GM12891 (cell line): ENCODE measurements at places on chromosomes 2 and 18.
A peak's percentile ranks its signal among the peaks of the same experiment; 100 is the strongest.

- DNase-seq: no peak
These were observed 162.6 kb downstream of the FMNL2 start for GRCh38 chr2:152497481-152498052.

DNA sequence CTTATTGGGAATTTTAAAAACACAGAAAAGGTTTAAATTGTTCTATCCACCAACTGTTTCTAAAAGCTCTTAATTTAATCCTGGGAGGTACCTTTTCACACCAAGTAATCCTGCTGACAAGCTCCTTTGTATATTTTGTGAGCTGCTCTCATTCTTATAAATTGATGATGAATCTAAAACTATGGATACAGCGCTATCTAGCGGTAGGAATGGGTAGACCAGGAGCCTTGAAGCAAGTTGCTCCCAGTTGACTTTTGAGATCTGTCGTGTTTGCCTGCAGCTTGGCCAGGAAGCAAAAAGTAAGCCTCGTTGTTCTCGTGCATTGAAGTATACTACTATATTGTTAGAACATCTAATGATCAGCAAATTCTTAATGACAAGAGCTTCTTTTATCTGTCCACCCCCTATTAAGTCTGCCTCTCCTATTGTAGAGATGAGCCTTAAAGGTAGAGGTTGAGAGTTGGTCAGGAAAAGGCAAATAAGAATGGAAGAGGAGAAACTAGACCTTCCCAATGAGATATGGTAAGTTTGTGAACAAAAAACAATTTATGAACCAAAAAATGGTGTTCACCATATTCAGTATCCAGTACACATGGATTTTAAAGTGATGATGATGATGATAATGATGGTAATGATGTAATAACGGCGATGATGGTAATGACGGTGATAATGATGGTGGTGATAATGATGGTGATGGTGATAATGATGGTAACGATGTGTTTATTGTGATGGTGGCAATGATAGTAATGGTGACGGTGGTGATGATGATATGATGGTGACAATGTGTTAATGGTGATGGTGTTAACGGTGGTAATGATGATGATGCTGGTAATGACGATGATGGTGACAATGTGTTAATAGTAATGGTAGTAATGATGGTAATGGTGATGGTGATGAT lies 212.1 kb upstream of the NCKAP5 start:
- peak; percentile 21 for DNase-seq

DNA sequence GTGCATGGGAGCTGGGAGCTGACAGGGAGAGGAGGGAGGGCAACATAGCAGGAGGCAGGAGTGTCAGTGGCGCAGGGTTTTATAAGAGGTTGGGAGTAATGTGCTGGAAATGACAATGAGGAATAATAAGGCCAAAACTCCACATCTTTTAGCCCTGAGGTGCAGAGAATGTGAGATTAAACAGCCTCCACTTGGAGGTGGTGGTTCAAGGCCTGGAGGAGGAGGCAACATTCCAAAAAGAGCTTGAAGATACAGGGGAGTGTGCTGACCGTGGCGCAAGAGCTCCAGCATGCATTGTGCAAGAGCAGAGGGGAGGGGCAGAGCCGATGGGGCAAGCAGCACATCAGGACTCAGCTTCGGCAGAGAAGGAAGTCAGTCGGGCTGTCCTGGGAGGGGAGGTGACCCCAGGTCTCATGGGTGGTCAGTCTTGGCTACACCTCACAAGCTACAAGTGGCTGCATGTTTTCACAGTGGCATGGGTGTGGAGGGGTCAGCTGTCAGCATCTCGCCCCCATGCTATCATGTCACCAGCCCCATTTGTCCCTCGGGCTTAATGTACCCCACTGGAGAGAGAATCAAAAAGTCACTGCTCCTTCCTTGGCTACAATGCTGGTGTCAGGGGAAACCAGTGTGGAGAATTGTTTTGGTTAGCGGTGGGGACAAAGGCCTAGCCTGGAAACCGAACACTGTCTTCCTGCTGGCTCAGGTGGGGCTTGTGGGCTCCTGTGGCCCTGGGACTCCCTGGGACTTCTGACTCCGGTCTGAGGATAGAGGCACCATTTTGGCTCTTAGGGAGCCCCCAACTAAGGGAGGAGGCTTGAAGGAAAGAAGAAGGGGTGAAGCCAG lies 208.0 kb downstream of the ZFP36L2 start:
- no peak for DNase-seq

- no peak for DNase-seq
These were observed 74.6 kb downstream of the AGAP1 start for GRCh38 chr2:235568431-235568830.

- DNase-seq: no peak
These were observed 67.7 kb downstream of the CLIP4 start for GRCh38 chr2:29182920-29183319.

- no peak for DNase-seq
These were observed 187.6 kb downstream of the PTPRM start for GRCh38 chr18:7754725-7755181.

DNA sequence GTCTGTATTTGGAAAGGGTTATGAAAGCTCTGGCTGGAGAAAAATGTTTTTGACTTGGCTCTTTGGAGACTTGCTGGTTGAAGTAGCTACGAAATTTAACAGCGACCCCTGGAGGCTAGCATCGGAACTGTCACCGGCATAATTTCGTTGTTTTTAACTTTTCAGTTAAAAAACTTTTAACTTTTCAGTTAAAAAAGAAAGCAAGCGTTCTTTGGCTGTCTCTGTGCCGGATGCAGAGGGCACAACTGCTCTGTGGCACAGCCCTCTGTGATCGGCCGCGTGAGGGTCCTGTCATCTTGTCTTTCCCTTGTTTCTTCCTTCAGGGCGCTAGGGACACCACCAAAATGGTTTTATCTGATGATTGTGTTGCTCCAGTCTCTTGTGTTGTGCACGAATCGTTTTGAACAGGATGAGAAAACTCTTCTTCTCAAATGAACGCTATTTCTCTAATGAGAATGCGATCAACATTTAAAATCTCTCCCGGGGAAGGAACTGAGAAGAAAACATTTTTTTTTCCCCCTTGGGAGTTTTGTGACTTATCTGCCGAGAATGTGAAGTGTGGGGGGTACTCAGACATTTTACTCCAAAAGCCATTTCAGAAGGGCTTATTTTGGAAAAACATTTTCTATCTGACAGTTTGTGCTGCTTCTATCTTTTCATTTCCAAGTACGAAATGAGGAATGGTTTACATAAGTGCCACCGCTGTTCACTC lies 57.1 kb downstream of the ADCYAP1 start:
- DNase-seq: peak; percentile 22

- no peak for DNase-seq
These were observed 16.3 kb downstream of the GPR55 start for GRCh38 chr2:230908595-230909191.

GRCh38 chr2:156017341-156017885 lies 315.1 kb downstream of the NR4A2 start:
- DNase-seq: no peak

GRCh38 chr18:901761-902160 lies 2.9 kb upstream of the ADCYAP1 start:
- no peak for DNase-seq

DNA sequence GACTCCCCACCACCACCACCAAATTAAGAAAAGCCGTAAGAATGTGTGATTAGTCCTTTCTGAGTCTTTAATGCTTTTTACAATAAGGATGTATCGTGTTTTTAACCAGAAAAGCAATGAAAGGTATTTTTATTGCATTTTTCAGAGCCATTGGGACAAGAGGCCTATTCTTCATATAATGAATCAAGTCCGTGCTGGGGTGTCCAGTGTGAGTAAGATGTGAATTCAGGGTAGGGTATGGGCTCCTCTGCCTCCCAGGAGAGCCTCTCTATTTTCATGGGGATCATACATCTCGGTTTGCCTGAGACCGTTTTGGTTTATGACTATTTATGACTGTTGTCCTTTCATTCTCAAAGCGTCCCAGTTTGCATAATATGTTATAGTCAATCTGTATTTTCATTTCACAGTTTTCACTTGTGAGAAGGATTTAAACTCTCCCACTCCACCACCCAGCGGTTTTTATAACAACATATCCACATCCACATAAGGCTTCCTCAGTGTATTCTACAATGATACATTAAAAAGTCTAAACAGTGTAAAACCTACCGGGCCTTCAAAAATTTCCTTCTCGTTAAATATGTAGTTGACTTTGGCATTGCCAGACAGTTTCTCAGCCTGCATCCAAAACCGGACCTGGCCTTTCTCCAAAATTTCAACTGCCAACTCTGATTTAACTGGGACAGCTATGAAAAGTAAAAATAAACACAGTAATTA lies 80.8 kb upstream of the LPIN2 start:
- no peak for DNase-seq

DNA sequence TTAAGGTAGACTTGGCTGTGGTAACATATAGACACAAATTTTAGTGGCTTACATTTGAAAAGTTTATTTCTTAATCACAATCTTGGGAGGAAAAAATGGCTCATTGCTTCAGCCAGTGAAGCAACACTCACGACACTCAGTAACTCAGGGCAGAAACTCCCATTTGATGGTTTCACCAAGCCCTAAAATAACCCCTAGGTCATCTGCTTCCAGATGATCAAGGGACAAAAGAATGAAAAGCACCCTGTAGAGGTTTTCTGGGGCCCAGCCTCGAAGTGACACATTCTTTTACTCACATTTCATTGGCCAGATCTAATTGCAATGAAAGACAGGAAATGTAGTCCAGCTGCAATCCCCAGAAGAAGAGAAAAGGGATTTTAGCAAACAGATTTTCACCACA lies 275.9 kb downstream of the TMX3 start:
- no peak for DNase-seq

GRCh38 chr2:37365669-37366068 lies 21.2 kb downstream of the QPCT start:
- DNase-seq: no peak

DNA sequence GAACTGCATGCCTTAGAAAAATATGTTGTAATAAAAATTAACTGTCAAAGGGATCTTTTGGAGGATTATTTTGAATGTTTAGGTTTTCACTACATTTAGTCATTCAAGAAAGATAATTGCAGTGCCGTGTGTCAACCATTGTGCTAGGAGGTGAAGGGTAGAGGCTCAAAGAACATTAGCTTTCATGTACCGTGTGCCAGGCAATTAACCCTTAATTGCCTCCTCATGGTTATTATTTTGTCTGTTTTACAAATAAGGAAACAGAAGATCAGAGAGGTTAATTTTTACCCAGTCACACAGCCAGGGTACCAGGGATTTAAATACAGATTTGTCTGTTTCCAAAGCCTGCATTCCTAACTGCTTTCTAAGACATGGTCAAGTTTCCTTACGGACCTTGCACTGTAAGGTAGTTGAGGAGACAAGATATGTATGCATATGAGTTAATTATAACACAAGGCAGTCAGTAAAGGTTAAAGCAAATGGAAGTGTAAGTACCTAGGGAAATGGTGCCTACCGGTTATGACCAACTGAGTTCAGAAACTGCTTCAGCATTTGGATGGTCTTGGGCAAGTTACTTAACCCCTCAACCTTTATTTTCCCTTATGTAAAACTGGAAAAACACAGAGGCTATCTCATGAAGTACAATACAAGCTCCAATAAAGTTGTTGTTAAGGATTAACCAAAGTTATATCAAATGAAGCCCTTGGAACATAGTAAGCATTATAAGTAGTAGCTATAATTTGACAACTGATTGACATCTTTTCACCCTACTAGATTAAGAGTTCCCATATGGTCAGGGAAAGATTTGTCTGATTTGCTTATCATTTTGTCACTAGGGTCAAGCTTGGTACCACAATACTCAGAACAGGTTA lies 434.9 kb downstream of the MBD2 start:
- no peak for DNase-seq

DNA sequence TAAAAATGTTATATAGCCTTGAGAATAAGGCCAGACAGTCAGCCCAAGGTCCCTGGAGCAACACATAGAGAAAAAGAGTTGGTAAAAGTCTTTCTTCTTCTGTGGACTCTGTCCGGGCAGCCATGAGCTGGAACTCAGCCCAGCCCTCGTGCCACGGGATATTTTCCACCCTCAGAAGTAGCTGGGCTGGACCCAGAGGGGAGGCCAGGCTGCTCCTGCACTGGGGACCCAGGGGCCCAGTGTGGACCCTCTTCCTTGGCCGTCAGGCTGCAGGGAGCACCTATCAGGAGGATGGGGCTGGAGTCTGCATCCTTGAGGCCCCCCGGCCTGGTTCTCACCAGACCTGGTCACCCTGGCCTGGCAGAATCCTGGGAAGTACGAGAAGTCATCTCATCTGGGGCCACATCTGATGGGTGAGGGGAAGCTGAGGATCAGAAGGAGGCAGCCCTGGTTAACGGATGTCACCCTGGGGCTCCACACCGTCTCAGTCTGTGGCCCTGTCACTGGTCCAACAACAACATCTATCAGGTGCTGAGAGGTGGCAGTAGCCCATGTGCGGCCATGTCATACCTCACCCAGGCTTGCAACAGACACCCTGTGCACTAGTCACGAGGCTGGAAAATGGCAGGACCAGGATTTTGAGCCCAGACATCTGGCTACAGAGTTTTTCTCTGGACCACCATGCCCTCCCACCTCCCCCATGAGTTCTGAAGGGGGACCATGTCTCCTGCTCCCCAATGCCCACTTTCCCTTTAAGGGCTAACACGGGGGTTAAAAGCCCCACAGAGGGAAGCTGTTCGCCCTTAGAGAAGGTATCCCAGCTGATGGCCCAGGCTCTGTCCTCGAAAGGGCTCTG lies 33.0 kb downstream of the SDC1 start:
- DNase-seq: no peak

- DNase-seq: peak; percentile 37
These were observed 38.0 kb downstream of the CABYR start for GRCh38 chr18:24176727-24177416.

- no peak for DNase-seq
These were observed 14.8 kb upstream of the UXS1 start for GRCh38 chr2:106208874-106209273.

DNA sequence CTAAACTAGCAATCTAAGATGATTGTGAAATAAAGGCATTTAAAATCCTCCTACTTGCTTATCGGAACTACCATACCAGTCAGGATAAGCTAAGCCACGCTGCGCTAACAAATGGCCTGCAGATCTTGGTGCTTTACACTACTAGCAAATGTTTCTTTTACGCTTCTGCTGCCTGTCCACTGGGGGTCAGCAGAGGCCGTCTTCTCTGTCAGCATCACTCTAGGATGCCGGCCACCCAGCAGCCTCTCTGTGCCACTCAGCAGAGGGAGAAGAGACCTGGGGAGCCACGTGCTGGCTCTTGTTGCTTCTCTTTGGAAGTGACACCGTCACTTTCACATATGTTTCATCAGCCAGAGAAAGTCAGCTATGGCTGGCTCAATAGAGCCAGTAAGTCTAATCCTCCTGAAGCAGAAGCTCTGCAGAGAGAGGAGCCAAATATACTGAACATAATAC lies 36.6 kb downstream of the COPS8 start:
- peak; percentile 24 for DNase-seq
